LoVo (cell line): ENCODE measurements at places on chromosomes 16 and 17.
A peak's percentile ranks its signal among the peaks of the same experiment; 100 is the strongest.

DNA sequence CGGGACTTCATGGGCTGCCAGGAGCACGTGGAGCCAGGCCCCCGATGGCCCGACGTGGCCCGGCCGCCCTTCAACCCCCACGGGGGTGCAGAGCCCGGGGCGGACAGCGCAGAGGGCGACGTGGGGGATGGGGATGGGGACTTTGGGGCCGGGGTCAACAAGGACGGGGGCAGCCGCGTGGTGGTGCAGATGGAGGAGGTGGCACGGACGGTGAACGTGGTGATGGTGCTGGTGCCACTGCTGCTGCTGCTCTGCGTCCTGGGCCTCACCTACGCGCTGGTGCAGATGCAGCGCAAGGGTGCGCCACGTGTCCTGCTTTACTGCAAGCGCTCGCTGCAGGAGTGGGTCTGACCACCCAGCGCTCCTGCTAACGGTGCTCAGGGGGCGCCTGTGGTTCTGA lies 19.5 kb downstream of the MMP15 start:
- no peak for DNase-seq

GRCh38 chr16:28537076-28537475 lies 1.7 kb downstream of the NUPR1 start:
- no peak for DNase-seq

- peak; percentile 42 for DNase-seq
Observed at GRCh38 chr17:32341141-32341856, 674 bp downstream of the C17orf75 start.

DNA sequence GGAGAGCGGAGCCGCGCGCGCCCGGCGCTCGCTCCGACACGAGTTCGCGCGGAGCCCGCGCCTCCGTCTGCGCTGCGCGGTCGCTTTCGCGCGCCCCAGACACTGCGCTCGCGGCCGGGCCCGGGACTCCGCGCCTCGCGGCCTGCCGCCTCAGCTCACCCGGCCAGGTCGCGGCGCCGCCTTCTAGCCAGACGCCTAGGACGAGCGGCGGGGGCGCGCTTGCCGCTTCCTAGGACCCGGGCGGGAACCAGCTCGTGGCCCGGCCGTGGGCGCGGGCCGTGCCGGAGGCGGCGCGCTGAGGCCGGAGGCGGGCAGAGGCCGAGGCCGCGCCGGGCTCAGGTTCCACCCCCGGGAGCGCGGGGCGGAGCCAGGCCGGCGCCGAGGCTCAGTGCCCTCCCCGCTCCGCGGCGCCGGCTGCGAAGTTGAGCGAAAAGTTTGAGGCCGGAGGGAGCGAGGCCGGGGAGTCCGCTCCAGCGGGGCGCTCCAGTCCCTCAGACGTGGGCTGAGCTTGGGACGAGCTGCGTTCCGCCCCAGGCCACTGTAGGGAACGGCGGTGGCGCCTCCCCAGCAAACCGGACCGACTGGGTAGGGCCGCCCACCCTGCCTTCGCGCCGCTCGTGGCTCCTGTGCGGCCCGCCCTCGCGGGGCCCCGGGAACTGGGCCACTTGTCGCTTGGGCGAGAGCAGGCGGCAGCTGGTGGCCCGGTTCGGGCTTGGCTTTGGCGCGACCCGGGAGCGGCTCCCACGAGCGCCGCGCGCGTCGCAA lies at the start of gene SPHK1:
Gene SPHK1 (plus strand): TSS at position 388 of the 765 bp plus-strand sequence. CDS start 1,036 bp downstream, outside the sequence.
- peak; percentile 81 for DNase-seq

GRCh38 chr17:38797158-38797490 lies 2.2 kb downstream of the PIP4K2B start:
- no peak for DNase-seq

- DNase-seq = no peak
Observed at GRCh38 chr16:64276646-64277045, 845.2 kb downstream of the CDH11 start.

DNA sequence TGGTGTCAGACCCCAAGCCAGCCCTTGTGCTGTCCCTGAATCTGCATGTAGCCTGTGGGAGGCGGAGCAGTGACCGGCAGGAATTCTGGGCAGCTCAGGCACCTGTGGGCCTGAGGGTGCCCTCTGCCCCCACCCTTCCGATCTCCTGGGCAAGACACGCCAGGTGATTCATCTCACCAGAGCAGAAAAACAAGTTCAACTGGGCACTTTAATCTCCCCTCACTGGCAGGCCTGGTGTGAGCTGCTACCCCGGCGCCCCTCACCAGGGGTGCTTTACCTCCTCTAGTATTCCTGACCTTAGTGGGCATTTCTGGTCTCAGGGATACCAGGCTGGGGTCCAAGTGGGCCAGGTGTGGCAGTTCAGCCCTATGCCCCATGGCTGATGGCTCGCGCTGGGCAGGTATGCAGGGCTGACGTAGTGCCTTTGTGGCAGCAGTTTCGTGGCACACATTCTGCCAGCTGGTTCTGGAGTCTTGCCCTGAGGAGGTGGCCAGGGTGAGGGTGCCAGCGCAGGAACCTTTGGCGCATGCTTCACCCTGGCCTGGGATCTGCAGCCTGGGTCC lies 6.0 kb downstream of the ERBB2 start:
- peak; percentile 70 for DNase-seq

- no peak for DNase-seq
Observed at GRCh38 chr17:27329146-27329805, 35.4 kb downstream of the WSB1 start.

DNA sequence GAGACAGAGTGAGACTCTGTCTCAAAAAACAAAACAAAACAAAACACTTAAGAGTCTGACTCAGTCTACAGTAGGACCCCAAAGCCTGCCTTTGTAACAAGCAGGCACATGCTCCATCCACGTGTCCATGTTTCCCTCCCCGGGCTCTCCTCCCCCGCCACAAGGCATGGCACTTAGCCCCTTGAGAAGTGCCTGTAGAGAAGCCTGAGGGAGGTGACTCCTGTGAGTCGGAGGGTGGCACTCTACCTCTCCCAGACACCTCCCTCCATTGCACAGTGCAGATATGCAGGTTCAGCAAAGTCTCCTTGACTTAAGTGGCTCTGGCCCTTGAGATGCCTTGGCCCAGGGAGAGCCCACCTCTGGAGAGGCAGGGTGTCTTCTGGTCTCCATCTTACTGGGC lies 6.8 kb downstream of the FHOD1 start:
- no peak for DNase-seq

- no peak for DNase-seq
Observed at GRCh38 chr17:14118951-14119350, 49.6 kb downstream of the COX10 start.

DNA sequence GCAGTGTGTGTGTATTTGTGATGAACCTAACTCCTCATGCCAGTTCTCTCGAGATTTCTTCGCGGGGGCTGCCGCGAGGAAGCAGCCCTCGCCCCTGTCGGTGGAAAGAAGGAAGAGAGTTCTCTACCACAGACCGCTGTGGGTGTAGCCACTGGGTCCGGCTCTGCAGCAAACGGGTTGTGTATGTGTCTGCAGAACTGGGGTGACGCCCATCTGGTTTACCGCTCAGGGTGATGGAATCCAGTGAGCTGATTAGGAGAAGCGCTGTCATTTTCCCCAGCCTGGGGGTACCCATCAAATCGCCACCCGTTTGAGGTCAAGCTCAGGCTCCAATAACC lies 7.7 kb downstream of the CORO6 start:
- no peak for DNase-seq

GRCh38 chr17:77325577-77326075 lies 184.9 kb downstream of the SEC14L1 start:
- no peak for DNase-seq

DNA sequence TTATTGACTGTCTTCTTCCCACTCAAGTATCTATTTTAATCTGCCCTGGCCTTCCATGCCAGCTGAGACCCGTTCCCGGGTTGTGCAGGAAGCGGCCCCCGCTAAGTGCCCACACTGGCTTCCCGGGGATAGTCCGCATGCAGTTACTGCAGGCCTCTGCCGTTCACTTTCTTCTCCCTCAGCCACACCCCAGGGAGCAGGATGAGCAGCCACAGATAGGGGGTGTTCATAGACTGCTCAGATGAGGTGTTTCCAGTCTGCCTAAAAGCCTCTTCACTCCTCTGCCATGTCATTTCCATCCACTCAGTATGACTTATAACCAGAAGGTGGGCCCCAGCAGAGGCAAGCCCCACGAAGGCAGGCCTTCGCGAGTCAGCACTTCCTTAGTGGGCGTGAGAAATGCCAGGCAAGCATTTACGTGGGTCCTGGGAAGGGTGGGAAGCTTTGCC lies 7.7 kb downstream of the MED9 start:
- DNase-seq = no peak

DNA sequence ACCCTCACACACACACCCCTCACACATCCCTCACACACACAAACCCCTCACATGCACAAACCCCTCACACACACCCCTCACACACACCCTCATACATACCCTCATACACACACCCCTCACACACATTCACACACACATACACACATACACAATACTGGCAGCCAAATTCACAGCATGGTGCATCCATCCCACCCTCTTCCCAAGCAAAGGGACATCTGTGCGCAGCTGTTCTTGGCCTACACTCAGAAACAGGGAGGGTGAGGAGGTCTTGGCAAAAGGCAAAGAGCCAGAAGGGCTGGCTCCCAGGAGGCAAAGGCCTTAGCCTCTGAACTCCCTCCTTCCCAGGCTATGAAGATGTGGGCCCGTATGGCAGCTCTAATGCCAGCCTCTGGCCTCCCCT lies 23.4 kb downstream of the C17orf67 start:
- DNase-seq = no peak

GRCh38 chr17:7282752-7283321 lies 1.3 kb downstream of the SLC2A4 start:
- DNase-seq = no peak

DNA sequence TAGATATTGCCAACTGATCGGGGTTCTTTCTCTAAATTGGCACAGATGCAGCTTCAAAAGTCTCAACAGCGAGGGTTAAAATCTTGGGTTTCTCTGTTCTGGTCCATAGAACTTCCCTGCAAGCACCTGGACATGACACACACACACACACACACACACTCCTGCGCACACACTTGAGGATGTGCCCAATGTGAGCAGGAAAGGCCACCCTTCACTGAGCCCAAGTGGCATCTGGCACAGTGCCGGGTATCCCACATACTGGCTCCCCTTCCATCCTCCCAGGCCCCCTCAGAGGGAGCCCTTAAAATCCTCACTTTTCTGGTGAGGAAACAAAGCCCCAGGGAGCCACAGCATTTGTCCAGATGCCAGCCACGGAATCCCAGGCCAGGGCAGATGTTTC lies 55.5 kb downstream of the ZNF423 start:
- no peak for DNase-seq

DNA sequence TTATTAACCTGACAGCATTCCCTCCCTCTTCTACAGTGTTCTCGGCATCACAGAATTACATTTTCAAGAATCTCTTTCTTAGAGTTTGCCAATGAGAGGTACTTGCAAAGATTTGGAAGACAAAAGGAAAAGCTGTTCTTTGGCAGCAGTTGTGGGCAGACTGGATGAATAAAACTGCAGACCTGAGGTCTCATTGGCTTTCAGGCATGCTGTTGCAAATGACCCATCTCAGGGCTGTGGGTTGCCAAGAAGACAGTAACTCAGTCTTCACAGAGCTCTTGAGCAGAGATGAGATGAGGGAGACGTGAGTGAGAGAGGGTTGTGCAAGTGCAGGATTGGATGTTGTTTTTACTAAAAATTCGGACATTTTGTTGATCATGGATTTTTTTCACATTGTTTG lies 11.3 kb upstream of the USP31 start:
- DNase-seq = no peak

- no peak for DNase-seq
Observed at GRCh38 chr16:22665803-22666202, 148.2 kb upstream of the HS3ST2 start.

DNA sequence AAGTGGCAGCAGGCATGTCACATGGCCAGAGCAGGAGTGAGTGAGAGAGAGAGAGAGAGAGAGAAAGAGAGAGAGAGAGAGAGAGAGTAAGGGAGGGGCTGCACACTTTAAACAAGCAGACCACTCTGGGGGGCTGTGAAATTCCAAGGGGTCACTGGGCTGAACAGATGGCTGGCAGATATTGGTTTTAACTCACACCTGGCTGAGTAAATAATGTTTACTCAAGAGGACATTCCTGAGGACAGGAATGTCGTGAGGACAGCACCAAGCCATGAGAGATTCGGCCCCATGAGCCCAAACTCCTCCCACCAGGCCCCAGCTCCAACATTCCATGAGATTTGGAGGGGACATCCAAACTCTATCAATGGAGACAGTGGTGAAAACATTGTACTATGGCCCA lies 269.7 kb downstream of the CBLN1 start:
- DNase-seq = no peak

GRCh38 chr16:84989749-84990620 lies 21.4 kb downstream of the ZDHHC7 start:
- no peak for DNase-seq

DNA sequence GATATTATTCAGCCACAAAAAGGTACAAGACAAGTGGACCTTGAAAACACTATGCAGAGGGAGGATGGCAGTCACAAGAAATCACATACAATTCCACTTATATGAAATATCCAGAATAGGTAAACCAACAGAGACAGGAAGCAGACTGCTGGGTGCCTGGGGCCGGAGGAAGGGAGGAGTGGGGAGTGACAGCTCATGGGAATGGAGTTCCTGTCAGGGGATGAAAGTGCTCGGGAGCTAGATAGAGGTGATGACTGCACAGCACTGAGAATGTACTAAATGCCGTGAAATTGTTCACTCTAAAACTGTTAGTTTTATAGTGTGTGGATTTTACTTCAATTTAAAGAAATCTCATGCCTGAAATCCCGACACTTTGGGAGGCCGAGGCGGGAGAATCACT lies 74.2 kb upstream of the MED9 start:
- no peak for DNase-seq

- DNase-seq = no peak
Observed at GRCh38 chr16:30383521-30383920, 1.2 kb upstream of the SEPTIN1 start.

GRCh38 chr17:75517297-75517865 lies 1.1 kb downstream of the TSEN54 start:
- peak; percentile 48 for DNase-seq

DNA sequence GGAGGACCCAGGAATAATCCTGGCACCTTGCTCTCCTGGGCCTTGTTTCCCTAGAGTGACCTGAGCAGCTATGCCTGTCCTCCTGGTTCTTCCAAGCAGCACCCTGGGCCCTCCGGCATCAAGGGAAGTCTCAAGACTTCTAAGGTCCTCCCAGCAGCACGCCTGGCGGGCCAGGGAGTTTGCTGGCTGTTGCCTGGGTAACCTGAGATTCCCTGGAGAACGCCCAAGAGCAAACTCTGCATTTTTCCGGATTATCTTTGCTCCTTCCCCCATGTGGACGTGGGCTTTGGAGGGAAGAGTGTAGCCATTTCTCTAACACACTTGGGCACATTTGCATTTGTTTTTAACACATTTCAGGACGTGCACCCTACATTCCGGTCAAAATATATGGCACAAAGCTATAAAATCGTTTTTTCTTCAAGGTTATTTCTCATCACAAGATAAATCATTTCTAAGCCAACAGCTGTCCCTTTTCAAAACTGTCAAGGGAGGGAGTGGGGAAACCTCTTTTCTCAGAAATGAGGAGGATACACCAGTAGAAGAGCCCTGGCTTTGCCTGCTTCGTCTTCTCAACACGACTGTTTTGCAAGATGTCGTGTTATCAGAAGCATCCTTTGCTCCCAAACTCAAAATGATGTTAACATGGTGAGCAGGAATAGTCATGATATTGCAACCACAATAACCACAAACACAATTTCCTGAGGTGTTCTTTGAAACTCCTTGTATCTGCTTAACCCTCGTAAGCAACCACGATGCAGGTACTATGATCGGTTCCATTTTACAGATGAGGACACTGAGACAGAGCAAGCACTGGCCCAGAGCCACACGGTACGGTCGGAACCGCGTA lies 116.5 kb downstream of the ADCY9 start:
- DNase-seq = no peak
